ENCODE measurements at places on chromosomes 5 and 9. TPM values are rescaled to one million over a fixed set of nuclear protein-coding genes. Genes with fewer than 3 reads are reported as not detected.
A peak's percentile ranks its signal among the peaks of the same experiment; 100 is the strongest.

The CD274 gene
- 1.4 TPM for total RNA-seq

DNA sequence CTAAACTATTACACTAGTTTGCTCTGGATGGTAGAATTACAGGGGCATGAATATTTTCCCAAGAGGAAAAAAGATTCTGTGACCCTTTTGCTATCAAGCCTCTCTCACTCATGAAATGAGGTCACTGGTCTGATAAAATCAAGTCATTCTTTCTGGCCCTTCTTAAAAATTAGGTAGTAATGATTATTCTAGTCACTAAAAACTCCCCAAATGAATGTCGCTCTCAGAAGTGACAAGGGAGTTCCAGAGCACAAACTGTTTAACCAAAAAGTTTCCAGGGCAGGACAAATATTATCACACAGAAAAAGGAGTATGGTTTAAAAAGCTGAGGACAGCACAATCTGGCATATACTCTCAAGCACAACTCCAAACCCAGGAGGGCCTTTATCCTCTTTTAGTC, 12.5 kb downstream of the ERMP1 start:
- H3K27me3 ChIP-seq: no peaks in the 10 kb centered on the region
- no peak for DNase-seq
- peaks cover 13% of the 10 kb centered on the region for H3K36me3 ChIP-seq
- no peak overlapping the region for H3K27ac ChIP-seq
- no peaks in the 10 kb centered on the region for H3K4me1 ChIP-seq
- no peak overlapping the region for H3K4me3 ChIP-seq

DNA sequence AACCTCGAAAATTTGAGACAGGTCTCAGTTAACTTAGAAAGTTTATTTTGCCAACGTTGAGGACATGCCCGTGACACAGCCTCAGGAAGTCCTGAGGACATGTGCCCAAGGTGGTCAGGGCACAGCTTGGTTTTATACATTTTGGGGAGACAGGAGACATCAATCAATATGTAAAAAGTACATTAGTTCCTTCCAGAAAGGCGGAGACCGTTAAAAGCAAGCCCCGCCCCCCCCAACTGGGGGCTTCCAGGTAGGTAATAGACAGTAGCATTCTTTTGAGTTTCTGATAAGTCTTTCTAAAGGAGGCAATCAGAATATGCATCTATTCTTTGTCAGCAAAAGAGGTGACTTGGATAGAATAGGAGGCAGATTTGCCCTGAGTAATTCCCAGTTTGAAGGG, 599 bp upstream of the MOCS2 start:
- no peak for DNase-seq
- H3K4me1 ChIP-seq: peaks cover 25% of the 10 kb centered on the region
- H3K36me3 ChIP-seq: no peaks in the 10 kb centered on the region
- H3K27ac ChIP-seq: peak overlapping the region; percentile 81
- peak overlapping the region; percentile 75 for H3K4me3 ChIP-seq

- H3K4me3 ChIP-seq: no peak overlapping the region
- H3K27me3 ChIP-seq: no peaks in the 10 kb centered on the region
- no peaks in the 10 kb centered on the region for H3K4me1 ChIP-seq
- DNase-seq: no peak
Observed at GRCh38 chr5:172141949-172142319, 46.1 kb downstream of the STK10 start.

DNA sequence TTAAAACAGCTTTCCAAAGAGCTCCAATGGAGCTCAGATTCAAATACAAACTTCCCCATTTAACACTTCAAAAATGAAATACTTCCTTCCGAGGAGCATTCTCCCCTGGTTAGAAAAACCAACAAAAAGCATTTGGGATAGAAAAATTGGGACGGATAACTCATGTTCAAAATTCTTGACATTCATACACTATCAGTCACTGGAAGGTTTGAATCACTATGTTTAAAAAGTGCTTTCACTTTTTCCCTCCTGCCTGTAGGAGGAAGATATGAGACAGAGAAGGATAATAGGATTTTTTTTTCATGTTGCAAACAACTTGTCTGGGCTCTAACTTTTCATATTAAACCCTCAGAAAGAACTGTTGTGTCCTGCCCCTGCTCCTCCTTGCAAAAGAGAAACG, 412.0 kb downstream of the ACTL7B start:
- H3K4me3 ChIP-seq: no peak overlapping the region
- no peaks in the 10 kb centered on the region for H3K27me3 ChIP-seq
- peaks cover 20% of the 10 kb centered on the region for H3K4me1 ChIP-seq
- peak overlapping the region; percentile 81 for H3K27ac ChIP-seq

GRCh38 chr5:122354293-122354692, 42.3 kb downstream of the SNCAIP start:
- no peaks in the 10 kb centered on the region for H3K36me3 ChIP-seq
- H3K4me1 ChIP-seq: peaks cover 12% of the 10 kb centered on the region
- H3K4me3 ChIP-seq: no peak overlapping the region
- DNase-seq: no peak
- no peak overlapping the region for H3K27ac ChIP-seq
- H3K27me3 ChIP-seq: no peaks in the 10 kb centered on the region

GRCh38 chr9:97802276-97802675, 50.8 kb upstream of the FOXE1 start:
- no peaks in the 10 kb centered on the region for H3K36me3 ChIP-seq
- peaks cover 64% of the 10 kb centered on the region for H3K27me3 ChIP-seq
- H3K4me1 ChIP-seq: peaks cover 9% of the 10 kb centered on the region
- no peak overlapping the region for H3K27ac ChIP-seq
- DNase-seq: no peak

The PCDHGA11 gene
- 9.5 TPM for total RNA-seq

GRCh38 chr9:77495834-77496671, 152.1 kb downstream of the GNA14 start:
- H3K27me3 ChIP-seq: no peaks in the 10 kb centered on the region

DNA sequence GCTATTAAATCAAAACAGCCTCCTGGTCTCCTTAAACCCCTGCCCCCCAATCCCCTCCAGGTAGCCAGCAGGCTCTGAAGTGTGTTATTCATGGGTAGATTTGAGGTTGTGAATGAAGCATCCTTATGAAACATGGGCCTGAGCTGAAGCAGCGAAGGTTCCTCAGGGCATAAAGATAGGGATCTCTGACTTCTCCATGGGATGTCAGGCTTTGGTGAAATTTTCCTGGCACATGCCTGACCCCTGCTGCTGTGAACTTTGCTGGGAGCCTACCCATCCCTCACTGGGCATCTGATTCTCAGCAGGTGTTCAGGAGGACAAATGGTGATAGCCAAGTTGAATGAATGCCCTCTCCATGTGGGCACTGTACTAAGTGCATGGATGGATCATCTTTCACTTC, 250.3 kb downstream of the ASTN2 start:
- no peaks in the 10 kb centered on the region for H3K36me3 ChIP-seq
- no peak for DNase-seq
- H3K27ac ChIP-seq: no peak overlapping the region

DNA sequence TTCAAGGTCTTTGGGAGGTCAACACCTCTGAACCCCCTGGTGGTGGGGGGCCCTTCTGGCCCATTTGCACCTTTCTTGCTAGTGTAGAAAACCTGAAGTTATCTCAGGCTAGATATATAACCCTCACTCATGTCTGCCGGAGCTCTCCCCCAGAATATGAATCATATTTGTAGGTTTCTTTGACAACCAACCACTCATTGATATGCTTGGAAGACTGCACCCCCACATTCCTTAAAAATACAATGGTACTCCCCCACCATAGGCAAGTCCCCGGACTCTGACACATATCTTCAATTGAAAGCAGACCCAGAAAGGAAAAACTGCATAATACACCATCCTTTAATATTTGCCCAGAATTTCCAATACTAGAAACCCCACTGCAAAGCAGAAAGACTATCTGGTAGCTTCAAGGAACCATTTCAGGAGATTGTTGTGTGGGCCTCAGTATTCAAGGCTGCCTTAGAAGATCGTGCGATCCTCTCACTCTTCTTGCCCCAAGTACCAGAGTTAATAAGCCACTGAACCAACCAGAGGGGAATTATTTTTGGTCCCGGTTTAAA, 978 bp upstream of the UBE2B start:
- H3K4me3 ChIP-seq: peak overlapping the region; percentile 93
- peaks cover 51% of the 10 kb centered on the region for H3K4me1 ChIP-seq
- H3K27ac ChIP-seq: peak overlapping the region; percentile 97
- H3K27me3 ChIP-seq: no peaks in the 10 kb centered on the region
- no peak for DNase-seq
- H3K36me3 ChIP-seq: no peaks in the 10 kb centered on the region

DNA sequence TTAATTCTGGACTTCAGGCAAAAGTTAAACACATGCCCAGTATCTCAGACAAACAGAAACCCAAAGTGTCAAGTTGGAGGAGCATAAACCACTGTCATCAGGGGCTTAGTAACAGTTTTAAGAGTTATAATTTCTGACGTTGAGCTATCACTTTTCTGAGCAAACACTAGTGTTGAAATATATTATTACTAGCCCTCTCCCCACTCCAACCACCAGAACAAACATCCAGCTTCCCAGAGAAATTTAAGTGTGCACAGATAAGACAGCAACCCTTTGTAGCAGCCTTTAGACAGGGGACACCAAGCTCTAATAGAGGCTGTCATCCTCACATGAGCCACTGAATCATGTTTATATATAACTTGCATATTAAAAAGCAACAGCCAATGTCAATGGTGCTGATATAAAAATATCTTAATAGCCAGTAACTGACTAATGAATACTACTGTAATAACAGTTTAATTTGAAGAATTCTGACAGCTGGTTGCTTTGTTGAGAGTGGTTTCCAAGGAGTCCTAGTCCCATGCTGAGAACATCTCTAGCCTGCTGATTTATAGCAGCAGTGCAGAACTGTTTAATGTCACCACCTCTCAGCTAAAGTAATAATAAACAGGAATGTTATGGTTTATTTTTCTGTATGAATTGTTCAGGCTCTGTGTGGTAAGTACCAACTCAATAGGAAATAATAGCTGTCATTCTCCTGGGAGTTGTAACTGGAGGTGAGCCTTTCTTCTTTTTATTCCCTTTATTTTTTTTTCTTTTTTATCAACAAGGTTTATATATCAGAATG, 528.7 kb upstream of the ZNF608 start:
- no peak for DNase-seq
- H3K27ac ChIP-seq: no peak overlapping the region
- H3K4me1 ChIP-seq: peaks cover 51% of the 10 kb centered on the region
- no peak overlapping the region for H3K4me3 ChIP-seq

- H3K4me1 ChIP-seq: peaks cover 58% of the 10 kb centered on the region
- H3K4me3 ChIP-seq: no peak overlapping the region
- DNase-seq: no peak
- no peaks in the 10 kb centered on the region for H3K36me3 ChIP-seq
- peak overlapping the region; percentile 70 for H3K27ac ChIP-seq
Observed at GRCh38 chr9:20558566-20559016, 63.7 kb downstream of the MLLT3 start.

The C1QTNF3 gene
- 13.6 TPM for total RNA-seq

DNA sequence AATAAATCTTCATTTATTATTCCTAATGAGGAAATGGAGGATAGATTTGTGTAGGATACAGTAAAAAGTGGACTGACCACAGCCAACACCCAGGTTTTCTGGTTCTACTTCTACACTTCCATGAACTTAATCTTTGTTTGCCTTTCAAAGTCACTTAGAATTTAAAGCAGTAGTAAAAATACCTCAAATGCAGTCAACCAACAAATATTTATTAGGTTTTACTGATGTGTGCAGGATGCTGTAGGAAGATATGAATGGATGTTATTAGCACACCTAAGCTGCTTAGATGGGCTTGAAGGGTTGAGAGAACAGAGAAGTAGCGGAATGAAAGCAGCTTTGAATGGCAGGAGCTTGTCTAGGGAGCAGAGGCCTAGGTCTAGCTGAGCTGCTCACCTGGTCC, 201.1 kb downstream of the PALM2AKAP2 start:
- no peaks in the 10 kb centered on the region for H3K27me3 ChIP-seq
- H3K4me1 ChIP-seq: no peaks in the 10 kb centered on the region
- no peak for DNase-seq

The TMOD1 gene
- total RNA-seq: 28.5 TPM

DNA sequence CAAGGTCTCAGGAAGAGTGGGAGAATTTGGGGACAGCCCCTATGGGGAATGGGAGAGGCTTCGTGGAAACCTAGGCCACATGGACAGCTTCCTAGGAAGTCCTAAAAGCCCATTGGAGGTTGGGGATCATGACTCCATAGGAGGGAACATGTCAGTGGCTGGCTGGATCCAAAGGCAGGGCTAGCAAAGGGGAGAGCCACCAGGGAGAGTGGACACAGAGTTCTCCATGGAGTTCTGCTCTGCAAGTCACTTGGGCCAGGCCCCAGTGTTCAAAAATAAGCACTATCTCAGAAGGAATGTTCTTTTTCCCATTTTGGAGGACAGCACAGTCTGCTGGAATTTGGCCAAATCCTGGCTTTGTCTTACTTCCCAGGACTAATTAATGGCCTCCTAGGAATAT, 140.6 kb upstream of the RAD23B start:
- no peaks in the 10 kb centered on the region for H3K27me3 ChIP-seq
- no peaks in the 10 kb centered on the region for H3K36me3 ChIP-seq
- H3K27ac ChIP-seq: no peak overlapping the region
- no peak overlapping the region for H3K4me3 ChIP-seq
- H3K4me1 ChIP-seq: peaks cover 20% of the 10 kb centered on the region

- H3K27ac ChIP-seq: no peak overlapping the region
- no peak overlapping the region for H3K4me3 ChIP-seq
- peaks cover 9% of the 10 kb centered on the region for H3K4me1 ChIP-seq
- H3K27me3 ChIP-seq: peaks cover 4% of the 10 kb centered on the region
Observed at GRCh38 chr5:1014781-1015221, 6.2 kb downstream of the NKD2 start.

The C9orf78 gene
- total RNA-seq: 67.1 TPM

DNA sequence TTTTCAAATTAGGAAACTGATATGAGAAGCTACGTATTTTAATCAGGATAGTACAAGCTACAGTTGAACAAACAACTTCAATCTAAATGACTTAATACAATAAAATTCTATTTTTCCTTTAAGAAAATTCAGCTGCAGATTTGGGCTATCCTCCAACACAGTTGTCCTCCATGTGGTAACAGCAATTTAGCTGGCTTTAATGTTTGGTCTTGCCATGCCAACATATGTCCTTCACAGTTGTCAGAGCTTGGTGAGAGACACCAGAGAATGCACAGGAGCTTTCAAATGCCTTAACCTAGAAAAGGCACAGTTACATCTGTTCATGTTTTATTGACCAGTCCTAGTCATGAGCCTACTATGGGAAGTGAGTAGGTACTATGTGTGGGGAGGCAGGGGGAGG, 10.8 kb downstream of the FAM174A start:
- H3K4me3 ChIP-seq: no peak overlapping the region
- no peak for DNase-seq
- peaks cover 6% of the 10 kb centered on the region for H3K4me1 ChIP-seq
- no peaks in the 10 kb centered on the region for H3K36me3 ChIP-seq
- no peak overlapping the region for H3K27ac ChIP-seq
- H3K27me3 ChIP-seq: no peaks in the 10 kb centered on the region

DNA sequence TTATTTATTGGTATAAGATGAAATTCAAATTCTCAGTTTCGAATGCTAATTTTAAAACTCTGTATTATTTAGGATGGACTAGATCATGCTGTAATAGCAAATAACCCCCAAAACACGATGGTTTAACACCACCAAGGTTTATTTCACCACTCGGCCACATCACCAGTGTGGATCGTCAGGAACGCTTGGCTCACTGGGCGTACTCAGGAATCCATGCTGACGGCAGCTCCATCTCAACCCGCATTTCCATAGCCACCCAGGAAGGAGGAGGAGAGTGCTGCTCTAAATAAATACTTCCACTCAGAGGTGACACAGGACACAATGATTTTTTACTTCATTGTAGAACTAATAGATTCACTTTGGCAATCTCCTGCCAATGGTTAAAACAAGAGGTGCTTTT, 347.4 kb downstream of the SH3GL2 start:
- no peaks in the 10 kb centered on the region for H3K27me3 ChIP-seq
- H3K36me3 ChIP-seq: no peaks in the 10 kb centered on the region
- DNase-seq: no peak
- H3K4me3 ChIP-seq: no peak overlapping the region
- no peak overlapping the region for H3K27ac ChIP-seq

The PRDM9 gene
- not detected for total RNA-seq

All from sigmoid colon (tissue), 7 donors.